CD4-positive, alpha-beta T cell treated with Interferon alpha-2 for 1 hour (primary cell): ENCODE measurements at places on chromosomes 4 and X.

DNA sequence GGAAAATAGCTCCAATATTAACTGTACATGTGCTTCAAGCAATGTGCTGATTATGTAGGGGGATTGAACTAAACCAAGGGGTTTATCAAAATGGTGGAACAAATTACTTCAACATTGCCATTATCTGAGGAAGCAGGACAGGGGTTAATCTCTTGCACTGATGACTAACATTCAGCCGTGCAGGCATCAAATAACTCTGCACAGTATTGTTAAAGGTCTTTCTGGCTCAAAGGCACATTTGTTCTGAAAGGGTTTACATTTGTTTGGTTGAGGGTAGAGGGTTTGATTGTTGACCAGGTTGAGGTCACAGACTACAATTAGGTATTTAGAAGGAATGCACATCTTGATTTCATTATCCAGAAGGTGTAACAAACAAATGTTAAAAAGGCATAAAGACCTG is 32.2 kb upstream of the CCSER1 start:
- DNase-seq = no peak

DNA sequence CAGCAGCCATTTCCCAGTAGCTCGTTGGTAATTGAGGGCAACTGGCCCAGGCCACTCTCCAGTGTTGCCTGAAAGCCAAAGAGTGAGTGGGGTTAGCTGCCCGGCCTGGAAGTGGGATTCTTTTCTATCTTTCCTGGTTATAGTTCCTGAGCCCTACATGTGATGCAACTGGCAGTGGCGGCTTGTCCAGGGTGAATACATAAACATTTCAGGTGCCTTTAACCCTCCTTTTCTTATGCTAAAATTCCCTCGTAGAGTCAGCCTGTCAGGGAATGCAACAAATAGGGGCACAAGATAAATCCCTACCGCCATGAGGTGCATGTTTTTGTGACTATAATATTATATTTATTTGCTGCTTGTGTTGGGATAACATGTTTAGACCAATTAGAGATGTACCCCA is 13.4 kb upstream of the HERC5 start:
- no peak for DNase-seq

GRCh38 chrX:114959729-114960128 is 57.7 kb downstream of the IL13RA2 start:
- no peak for DNase-seq

DNA sequence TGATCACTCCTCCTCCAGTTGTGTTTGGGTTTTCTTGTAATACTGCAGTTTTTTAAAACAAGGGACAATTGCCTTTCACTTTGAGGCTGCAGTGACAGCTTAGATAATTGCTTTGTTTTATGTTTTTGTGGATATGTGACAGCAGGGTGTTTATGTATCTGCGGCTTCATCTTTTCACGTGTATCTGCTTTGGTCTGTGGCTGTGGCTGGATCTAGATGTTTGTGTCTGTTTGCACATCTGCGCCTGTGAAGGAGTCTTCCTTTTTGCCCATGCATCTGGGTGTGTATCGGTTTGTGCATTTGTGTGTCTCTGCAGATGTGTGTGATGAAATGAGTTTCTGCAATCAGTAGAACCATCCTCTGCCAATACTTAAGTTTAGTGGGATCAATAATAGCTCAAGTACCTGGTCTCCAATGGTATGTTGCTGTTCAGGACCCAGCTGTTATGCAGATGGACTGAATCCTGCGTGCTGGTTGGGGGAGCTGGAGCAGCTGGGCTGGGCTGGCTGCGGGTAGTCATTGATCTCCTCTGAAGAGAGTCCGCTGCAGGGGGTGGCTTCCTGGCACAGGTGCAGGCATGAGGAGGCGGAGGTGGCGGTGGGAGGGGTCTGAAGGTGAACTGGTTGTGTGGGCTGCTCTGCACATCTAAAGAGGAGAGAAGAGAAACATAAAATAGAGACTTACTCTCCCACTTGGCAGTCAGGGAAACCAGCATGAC is 390.3 kb downstream of the SH2D1A start:
- DNase-seq = peak; percentile 49

GRCh38 chrX:22912616-22913015 is 87.1 kb upstream of the DDX53 start:
- DNase-seq = no peak

DNA sequence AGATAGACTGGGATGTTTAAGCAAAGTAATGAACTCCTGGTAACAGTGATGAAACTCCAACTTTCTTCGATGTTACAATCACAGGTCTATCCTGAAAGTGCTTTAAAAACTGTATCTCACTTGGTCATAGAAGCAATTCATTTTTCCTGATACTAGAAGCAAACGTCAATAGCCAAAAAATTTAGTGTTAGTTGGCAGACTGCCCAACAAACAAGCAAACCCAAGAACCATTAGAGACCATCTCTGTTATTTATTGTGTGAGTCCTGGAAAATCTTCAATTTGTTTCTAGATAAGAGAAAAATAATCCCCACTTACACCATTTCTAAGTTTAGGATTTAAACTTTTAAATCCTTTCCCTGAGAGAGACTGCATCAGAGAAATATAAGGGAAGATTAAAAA is 553.9 kb downstream of the INPP4B start:
- DNase-seq = no peak

DNA sequence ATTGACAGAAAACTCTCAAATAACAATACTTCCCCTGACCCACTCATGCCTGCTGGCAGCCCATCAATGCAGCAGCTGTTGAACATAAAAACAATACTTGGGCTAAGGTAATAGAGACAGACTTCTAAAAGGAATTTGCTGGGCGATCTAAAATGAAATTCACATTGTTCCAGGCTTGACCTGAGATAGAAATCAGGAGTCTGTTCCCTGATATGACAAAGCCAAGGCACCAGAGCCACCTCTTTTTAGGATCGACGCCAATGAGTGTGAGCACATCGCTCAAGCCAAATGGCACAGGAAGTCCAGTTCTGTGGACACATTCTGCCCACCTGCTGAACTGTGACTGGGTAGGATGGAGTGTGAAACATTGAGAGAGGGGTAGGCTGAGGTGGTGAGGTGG is 4.9 kb downstream of the SEPTIN11 start:
- no peak for DNase-seq

DNA sequence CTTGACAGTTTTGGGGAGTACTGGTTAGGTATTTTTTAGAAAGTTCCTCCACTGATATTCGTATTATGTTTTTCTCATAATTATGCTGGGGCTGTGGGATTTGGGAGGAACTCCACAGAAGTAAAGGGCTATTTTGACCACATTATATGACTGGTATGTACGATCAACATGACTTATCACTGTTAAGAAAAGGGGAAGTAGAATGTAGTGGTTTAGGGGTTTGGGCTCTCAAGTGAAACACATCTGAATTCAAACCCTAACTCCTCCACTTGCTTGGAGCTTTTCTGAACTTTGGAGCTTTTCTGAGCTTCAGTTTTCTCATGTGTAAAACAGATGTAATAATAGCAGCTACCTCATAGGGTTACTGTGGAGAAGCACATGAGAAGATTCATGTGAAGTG is 96.4 kb upstream of the C1GALT1C1 start:
- DNase-seq = no peak

GRCh38 chr4:168522356-168522755 is 25.5 kb downstream of the PALLD start:
- no peak for DNase-seq

DNA sequence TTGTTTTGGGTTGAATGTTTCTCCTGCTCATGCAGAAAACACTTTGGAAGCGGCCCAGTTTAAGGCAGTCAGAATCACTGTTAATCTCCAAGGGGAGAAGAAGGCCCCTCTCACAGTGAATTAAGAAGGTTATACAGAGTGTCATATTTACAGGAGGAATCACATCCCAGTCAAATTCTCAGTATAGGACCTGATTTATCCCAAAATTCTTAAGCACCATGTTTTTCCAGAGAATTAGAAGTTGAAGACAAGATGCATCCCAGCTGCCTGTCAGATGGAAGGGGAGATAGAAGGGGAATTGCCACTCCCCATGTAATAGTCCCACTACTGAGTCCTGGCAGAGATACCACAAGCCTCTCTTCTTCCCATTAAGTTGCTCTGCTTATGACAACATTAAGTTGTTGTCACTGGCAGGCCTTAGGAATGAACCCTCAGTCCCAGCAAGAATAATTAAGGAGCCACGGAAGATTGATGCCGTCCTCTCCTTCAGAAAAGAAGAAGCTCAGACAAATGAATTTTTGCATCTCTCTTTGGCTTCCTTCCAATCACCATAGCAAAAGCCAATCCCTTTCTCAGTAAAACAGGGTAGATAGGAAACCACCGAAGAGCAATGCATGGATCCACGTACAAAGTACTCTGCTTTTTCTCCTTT is 138.4 kb downstream of the LDB2 start:
- DNase-seq = no peak

DNA sequence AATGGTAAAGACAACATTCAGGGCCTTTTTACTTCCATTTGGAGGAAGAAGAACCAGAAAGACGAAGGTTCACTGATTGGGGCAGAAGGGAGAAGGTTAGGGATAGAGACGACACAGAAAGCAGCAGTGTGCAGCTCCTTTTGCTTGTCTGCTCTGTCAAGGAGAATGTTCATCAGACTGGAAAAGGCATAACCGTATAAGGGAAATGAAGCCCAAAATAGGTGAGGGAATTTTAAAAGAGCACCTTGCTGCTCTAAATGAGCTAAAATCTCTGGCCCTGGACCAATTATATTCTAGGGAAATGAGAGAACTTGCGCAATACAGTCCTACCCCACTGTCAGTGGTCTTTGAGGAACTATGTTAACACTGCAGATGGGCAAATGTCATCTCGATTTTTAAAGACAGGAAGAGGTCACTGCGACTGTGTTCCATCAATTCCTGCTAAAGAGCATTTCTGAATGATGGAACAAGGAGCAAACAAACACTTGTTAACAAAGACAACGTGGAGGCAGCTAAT is 909.8 kb upstream of the FTHL17 start:
- no peak for DNase-seq

DNA sequence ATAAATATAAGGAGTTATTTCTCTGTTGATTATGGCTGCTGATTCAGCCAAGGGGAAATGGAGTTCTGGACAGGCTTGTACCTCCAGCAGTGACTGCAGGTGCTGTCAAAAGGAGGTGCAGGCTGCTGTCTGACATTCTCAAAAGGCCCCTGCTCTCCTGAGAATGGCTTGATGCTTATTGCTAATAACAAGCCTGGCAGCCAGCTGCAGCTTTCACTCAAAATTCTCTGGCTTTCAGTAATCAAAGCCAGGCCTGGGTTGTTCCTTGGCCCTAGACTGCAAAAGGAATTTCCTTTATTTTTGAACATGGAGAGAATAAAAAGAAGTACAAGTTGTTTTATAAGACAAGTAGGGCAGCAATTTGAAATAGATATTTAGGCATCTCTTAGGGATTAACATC is 575.9 kb downstream of the MID1IP1 start:
- DNase-seq = no peak

- DNase-seq = no peak
These were observed 24.3 kb downstream of the CFAP97 start for GRCh38 chr4:185179488-185179887.
